Endodermal cell (in vitro differentiated cells): ENCODE measurements at places on chromosomes 13 and 19. TPM values are rescaled to one million over a fixed set of nuclear protein-coding genes. Genes with fewer than 3 reads are reported as not detected.

- no peak for DNase-seq
Measured at GRCh38 chr13:98068521-98068920, 74.4 kb upstream of the FARP1 start.

DNA sequence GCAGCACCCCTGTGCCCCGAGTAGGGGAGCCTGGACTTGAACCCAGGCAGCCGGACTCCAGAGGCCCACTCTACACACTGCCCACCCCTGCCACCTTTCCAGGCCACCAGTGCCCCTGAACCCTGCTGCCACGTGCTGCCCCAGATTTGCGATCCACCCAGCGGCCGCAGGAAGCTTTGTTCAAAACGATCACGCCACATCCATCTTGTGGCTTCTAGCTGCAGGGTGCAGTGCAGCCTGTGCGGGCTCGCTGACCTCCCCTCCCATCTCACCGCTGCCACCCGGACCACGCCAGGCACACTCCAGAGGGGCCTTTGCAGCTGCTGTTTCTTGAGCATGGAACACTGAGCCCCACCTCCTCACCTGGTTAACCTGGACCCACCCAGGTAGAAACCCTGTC is 3.8 kb downstream of the RAVER1 start:
- no peak for DNase-seq

DNA sequence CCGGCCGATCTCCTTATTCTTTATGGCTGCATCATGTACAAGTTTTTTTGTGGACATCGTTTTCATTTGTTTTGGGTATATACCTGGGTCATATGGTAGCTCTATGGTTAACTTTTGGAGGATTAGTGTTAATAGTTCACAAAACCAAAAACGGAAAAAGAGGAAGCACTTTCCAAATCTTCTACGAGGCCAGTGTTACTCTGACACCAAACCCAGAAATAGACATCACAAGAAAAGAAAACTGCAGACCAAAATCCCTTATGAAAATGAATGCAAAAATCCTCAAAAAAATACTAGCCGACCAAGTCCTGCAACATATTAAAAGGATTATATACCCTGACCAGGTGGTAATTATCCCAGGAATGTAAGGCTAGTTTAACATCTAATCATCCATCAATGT is 29.8 kb downstream of the ADGRE2 start:
- DNase-seq = no peak

GRCh38 chr13:108902405-108903155 is 273.2 kb downstream of the MYO16 start:
- DNase-seq = no peak

GRCh38 chr19:23770672-23771250 is 12.1 kb upstream of the ZNF681 start:
- no peak for DNase-seq

- no peak for DNase-seq
Measured at GRCh38 chr19:39508629-39509028, 6.3 kb upstream of the SELENOV start.

- DNase-seq = no peak
Measured at GRCh38 chr13:102138635-102139190, 263.1 kb downstream of the FGF14 start.

- DNase-seq = no peak
Measured at GRCh38 chr13:106560821-106561220, 7.1 kb downstream of the ARGLU1 start.

DNA sequence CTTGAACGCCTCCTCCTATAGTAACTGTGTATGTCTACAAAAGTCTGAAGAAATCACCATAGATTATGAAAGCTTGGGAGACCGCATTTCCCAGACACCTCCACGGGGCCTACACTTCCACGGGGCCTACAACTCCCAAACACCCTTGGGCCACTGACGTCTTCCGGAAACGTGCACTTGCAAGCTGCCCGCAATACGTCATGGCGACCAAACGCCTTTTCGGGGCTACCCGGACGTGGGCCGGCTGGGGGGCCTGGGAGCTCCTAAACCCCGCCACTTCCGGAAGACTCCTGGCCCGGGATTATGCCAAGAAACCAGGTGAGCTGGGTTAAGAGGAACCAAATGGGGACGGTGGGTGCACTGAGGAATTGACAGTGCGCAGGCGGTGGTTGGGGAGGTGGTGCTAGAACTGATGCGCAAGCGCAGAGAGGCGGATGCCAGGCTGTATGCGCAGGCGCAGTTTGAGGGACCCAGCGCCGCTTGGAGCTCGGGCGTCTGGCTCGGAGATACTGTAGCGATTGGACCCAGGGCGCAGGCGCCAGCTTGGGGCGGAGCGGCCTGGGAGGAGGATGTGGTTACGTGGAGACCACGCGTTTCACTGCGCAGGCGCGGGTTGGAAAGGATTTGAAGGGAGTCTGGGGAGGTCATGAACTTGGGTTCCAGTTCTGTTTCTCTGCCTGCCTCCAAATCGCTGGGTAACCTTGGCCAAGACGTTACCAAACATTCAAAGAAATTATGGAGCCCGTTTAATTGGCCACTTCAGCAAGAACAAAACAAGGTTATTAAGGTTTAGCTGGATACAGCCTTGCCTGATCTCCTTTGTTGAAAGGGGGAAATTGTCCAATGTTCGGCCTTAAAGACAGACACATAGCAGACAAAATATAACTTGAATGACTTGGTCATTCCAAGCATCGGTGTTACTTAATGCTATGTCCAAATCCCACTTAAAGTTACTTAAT is at the start of gene MRPL54:
Gene MRPL54, plus strand, starts transcription at position 182 of the 959 bp plus-strand sequence. Its CDS starts 19 bp downstream, at position 201.
- peak; percentile 100 for DNase-seq

GRCh38 chr13:30241532-30241931 is 65.8 kb downstream of the KATNAL1 start:
- DNase-seq = no peak

DNA sequence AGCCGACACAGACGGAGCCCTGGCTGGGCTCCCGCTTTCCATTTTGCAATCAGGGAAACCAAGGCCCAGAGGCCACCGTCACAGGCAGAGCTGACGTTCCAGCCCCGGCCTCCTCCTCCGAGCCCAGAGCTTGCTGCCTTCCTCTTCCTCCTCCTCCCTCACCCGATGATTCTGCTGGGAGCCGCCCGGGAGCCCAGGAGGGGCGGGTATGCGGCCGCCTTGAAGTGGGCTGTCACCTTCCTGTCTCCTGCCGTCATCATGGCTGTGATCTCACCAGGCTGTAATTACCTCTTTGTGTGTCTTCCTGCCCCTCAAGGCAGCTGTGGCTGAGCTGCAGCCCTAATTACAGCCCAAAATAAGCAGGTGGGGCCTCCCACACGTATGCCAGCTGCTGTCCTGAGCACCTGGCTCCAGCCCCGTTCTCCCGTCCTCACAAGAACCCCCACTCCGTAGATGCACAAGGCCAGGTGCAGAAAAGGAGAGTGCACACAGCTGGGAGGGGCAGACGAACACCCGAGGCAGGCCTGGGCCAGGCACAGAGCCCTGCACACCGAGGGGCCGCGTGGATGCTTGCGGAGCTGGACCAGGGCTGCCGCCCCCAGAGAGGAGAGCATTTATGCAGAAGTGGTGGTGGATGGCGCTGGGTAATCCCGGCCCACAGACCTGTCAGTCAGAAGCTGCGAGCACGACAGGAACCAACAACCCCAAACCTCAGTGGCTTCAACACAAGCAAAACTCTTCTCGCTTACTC is 4.0 kb downstream of the TPGS1 start:
- DNase-seq = peak; percentile 88

GRCh38 chr19:34733266-34733745 is 737 bp upstream of the ZNF181 start:
- DNase-seq = no peak

GRCh38 chr19:55646889-55647731 is 902 bp upstream of the CCDC106 start:
- DNase-seq = no peak

DNA sequence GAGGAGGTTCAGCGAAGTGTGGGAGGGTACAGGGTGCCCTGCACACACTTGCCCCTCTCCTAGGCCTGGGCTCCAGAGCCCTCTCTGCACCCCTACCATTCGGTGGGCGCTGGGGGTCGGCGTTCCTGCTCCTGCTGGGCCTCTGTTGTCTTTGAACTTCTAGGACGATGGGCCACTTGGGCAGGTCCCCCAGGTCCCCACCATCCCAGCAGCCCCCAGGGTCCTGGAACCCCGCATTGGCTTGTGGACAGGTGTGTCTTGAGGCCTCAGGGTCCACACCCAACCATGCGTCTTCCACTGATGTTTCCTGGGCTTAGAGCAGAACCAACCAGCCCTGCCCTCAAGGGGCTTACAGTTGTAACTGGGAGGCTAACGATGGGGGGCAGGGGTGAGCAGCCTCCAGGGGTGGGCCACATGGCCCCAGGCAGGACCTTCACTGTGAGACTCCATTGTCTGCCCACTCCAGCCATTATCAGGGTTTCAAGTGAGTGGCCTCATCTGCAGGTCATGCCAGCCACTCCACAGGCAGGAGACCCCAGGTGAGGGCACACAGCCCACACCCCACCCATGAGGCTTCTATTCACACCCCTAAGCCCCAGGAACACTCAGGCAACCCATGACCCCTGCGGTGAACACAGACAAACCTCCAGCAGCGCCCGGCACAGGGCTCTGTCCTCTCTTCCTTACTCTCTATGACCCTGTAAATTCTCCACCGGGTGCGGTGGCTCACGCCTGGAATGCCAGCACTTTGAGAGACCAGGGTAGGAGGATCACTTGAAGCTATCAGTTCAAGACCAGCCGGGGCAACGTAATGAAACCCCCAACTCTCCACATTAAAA is 2.0 kb upstream of the KLF16 start:
- no peak for DNase-seq

- no peak for DNase-seq
Measured at GRCh38 chr19:3073159-3073563, 10.9 kb upstream of the TLE5 start.

- DNase-seq = no peak
Measured at GRCh38 chr13:40340368-40341095, 325.9 kb downstream of the FOXO1 start.

GRCh38 chr19:1507192-1507660 is 5.6 kb downstream of the ADAMTSL5 start:
- no peak for DNase-seq

GRCh38 chr13:55669051-55669450 is 1471.7 kb upstream of the PRR20A start:
- DNase-seq = no peak

- DNase-seq = no peak
Measured at GRCh38 chr13:20404488-20405222, 121.0 kb downstream of the CRYL1 start.

DNA sequence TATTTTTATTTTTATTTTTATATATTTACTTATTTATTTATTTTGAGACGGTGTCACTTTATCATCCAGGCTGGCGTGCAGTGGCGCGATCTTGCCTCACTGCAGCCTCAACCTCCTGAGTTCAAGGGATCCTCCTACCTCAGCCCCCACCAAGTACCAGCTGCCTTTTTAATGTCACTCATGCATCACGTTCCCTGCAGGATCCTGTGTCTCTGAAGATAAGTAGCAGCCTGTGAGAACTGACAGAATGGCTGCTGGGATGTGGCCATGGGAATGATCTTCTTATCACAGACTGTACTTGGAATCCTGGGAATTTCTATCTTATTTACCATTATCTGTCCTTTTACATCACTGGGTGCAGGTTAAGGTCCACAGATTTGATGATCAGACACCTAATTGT is 9.2 kb upstream of the ZNF761 start:
- DNase-seq = peak; percentile 47

ZNF829 gene
- 5.7 and 6.2 TPM in 2 replicates for total RNA-seq

TUBA3C gene
- total RNA-seq = not detected in 2 replicates

COX7A1 gene
- total RNA-seq = 0.53 to 1.4 TPM (median 1.3 TPM) in 3 replicates

FXYD3 gene
- total RNA-seq = 0.41 TPM in 1 of 2 replicates, not detected in the other

PALM gene
- 26.7 and 32.9 TPM in 2 replicates for total RNA-seq

RASAL3 gene
- not detected in 2 replicates for total RNA-seq

CYP4F2 gene
- total RNA-seq = not detected in 3 replicates

UBE2L5 gene
- not detected in 3 replicates for total RNA-seq

VSTM2B gene
- not detected in 3 replicates for total RNA-seq

LILRB1 gene
- total RNA-seq = not detected in 2 replicates

EBI3 gene
- not detected in 3 replicates for total RNA-seq

PTH2 gene
- not detected in 3 replicates for total RNA-seq

KIR3DL1 gene
- total RNA-seq = not detected in 2 replicates

SIRT2 gene
- total RNA-seq = 9.7 and 10.4 TPM in 2 replicates

FUT1 gene
- 5.4 and 5.5 TPM in 2 replicates for total RNA-seq

NXNL1 gene
- not detected in 3 replicates for total RNA-seq

CASP14 gene
- total RNA-seq = not detected in 2 replicates
